ENCODE measurements at places on chromosomes 3 and 15.

GRCh38 chr3:4943549-4943948 lies 35.7 kb upstream of the BHLHE40 start:
- no peaks in the 10 kb centered on the region for H3K36me3 ChIP-seq
- no peak for DNase-seq
- no peaks in the 10 kb centered on the region for H3K4me1 ChIP-seq
- no peak overlapping the region for H3K4me3 ChIP-seq

DNA sequence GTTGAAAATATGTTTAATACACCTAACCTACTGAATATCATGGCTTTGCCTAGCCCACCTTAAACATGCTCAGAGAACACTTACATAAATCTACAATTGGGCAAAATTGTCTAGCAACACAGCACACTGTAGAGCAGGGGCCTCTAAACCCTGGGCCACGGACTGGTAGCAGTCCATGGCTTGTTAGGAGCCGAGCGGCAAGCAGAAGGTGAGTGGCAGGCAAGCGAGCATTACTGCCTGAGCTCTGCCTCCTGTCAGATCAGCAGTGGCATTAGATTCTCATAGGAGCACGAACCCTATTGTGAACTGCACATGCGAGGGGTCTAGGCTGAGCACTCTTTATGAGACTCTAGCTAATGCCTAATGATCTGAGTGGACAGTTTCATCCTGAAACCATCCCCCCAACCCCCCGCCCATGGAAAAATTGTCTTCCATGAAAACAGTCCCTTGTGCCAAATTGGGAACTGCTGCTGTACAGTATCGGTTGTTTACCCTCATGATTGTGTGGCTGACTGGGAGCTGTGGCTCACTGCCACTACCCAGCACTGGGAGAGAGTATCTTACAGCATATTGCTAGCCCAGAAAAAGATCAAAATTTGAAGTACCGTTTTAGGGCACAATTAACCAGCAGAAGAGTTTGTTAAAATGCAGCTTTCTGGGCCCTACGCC lies 26.1 kb downstream of the CMSS1 start:
- H3K4me3 ChIP-seq, result no peak overlapping the region
- H3K4me1 ChIP-seq, result no peaks in the 10 kb centered on the region
- DNase-seq, result no peak
- H3K27ac ChIP-seq, result no peak overlapping the region
- no peaks in the 10 kb centered on the region for H3K27me3 ChIP-seq
- H3K36me3 ChIP-seq, result peaks cover 5% of the 10 kb centered on the region

DNA sequence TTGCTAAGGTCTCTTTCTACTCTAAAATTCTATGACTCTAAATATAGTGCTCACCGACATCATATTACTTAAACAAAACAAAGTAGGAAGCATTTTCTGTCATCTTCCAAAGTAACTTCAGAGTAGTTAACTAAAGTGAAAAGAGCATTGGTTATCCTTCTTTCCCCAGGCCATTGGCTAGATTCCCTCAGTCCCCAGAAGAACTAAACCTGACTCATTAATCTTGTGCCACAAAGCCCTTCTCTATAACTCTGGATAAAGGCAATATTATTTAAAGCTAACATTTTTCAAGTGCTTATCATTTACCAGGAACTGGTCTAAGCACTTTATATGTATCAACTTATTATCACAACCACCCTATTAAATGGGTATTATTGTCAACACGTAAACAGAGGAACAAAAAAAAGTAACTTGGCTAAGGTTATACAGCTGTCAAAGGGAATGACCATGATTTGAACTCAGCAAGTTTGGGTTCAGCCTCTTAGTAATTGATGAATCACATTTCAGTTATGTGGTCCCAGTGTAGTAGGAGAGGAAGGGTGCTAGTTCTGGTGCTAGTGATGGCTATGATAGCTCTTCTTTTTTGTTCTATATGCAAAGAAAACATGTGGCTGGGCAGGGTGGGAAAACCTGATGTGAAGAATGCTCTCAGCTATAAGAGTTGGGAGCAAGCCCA lies 304.9 kb downstream of the FGF12 start:
- H3K36me3 ChIP-seq, result no peaks in the 10 kb centered on the region
- no peak overlapping the region for H3K27ac ChIP-seq
- DNase-seq, result no peak
- no peaks in the 10 kb centered on the region for H3K27me3 ChIP-seq
- no peaks in the 10 kb centered on the region for H3K4me1 ChIP-seq
- no peak overlapping the region for H3K4me3 ChIP-seq

- no peaks in the 10 kb centered on the region for H3K4me1 ChIP-seq
- no peak for DNase-seq
- H3K4me3 ChIP-seq, result no peak overlapping the region
- H3K27ac ChIP-seq, result no peak overlapping the region
- H3K27me3 ChIP-seq, result no peaks in the 10 kb centered on the region
- H3K36me3 ChIP-seq, result no peaks in the 10 kb centered on the region
These were observed 339.8 kb upstream of the SEMA6D start for GRCh38 chr15:47377465-47377864.

DNA sequence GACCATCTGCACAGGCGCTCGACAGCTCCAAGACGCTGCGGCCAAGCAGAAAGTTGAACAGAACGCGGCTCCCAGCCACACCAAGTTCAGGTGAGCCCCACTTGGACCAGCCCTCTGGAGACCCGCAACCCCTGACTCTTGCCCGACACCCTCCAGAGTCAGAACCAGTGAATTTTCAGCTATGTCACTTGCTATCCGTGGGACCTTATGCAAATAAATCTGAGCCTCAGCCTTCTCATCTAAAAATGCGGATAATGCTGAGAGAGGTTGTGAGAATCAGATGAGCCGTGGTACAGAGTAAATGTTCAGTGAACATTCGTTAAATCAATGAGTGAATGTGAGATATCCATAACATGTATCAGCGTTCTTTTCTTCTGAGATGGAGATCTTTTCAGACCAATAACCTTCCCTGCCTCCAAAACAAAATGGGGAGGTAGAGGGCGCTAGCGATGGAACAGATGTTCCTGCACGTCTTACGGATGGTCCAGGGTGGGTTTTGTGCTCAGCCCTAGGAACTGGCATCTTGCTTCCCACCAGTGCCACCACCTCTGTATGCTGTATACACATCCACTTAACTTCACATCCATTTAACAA lies 524 bp downstream of the MRPS11 start:
- no peak for DNase-seq
- H3K27ac ChIP-seq, result no peak overlapping the region
- H3K4me1 ChIP-seq, result peaks cover 8% of the 10 kb centered on the region
- H3K36me3 ChIP-seq, result peaks cover 5% of the 10 kb centered on the region

GRCh38 chr3:184005941-184006507 lies 11.7 kb downstream of the ABCC5 start:
- no peaks in the 10 kb centered on the region for H3K27me3 ChIP-seq
- peaks cover 6% of the 10 kb centered on the region for H3K36me3 ChIP-seq
- H3K4me1 ChIP-seq, result peaks cover 10% of the 10 kb centered on the region

GRCh38 chr15:68126396-68126795 lies 72.3 kb downstream of the PIAS1 start:
- H3K36me3 ChIP-seq, result no peaks in the 10 kb centered on the region
- no peak for DNase-seq
- no peak overlapping the region for H3K4me3 ChIP-seq

DNA sequence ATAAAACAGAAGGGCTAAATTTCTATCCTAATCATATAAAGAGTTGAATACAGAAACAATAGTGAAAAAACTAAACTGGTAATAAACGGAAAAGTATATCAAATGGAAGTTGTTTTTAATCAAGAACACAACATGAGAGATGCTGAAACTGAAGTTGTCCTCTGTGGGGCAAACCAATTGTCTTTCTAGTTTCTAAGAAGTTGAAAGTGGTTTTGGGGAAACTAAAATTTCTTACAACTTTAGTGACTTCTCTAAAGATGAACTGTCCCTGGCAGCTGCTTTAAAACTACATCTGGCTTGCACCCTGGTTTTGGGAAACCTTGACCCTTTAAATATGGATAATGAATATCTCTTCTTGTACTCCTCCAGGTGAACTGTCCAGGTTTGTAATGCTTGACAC lies 155.6 kb downstream of the ADAM10 start:
- no peak overlapping the region for H3K4me3 ChIP-seq
- H3K27me3 ChIP-seq, result no peaks in the 10 kb centered on the region
- no peak overlapping the region for H3K27ac ChIP-seq
- peaks cover 5% of the 10 kb centered on the region for H3K36me3 ChIP-seq
- no peaks in the 10 kb centered on the region for H3K4me1 ChIP-seq
